ENCODE measurements at places on chromosomes 2 and 18. TPM values are rescaled to one million over a fixed set of nuclear protein-coding genes. Genes with fewer than 3 reads are reported as not detected.

DNA sequence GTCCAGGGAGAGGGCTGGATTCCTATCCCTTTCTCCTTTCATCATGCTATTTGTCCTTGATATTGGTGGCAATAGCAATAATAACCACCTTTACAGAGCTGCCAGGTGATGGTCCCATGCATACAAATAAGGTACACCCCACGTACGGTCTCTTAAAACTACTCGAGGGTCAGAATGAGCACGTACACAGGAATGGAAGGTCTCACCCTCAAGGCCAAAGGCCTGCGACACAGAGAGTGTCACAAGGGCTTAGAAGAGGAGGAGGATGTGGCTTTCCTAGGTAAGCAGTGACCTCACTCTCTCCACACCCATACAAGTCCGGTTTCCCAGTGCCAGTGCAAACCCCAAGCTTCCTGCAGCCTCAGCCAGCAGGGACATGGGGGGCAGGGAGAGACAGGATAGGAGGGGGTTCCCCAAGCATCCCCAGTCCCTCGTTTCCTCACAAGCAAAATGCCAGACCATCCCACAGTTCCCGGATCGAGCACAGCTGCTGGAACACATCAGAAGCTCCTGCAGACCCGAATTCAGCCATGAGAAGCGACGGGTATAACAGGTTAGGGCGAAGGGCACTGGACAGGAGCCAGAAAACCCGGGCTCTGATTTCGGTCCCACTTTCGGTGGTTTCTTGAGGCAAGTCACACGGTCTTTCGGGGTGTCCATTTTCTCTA is 49.2 kb downstream of the PLB1 start:
- DNase-seq, result peak; percentile 19

Gene ARHGAP28
- total RNA-seq, result 3.2 TPM

GRCh38 chr2:189870381-189871085 is 86.3 kb downstream of the PMS1 start:
- no peak for DNase-seq

GRCh38 chr2:85472261-85472660 is 53.7 kb downstream of the SH2D6 start:
- no peak for DNase-seq

GRCh38 chr2:169757778-169758177 is 24.1 kb downstream of the KLHL23 start:
- DNase-seq, result no peak

DNA sequence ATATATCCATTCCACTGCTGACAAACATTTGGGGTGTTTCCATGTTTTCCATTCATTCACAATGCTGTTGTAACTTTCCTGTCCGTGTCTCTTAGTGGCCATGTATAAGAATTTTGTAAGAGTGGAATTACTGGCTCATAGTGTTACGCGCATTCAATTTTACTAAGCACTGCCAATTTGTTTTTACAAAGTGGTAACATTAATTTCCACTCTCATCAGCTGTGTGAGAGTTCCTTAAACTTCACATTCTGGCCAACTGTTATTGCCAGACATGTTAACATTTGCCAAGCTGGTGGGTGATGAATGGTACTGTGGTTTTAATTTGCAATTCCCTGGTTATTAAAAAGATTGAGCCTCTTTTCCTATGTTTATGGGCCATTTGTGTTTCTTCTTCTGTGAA is 134.2 kb downstream of the DTNB start:
- no peak for DNase-seq

GRCh38 chr18:53025247-53025646 is 685.2 kb downstream of the DCC start:
- no peak for DNase-seq

DNA sequence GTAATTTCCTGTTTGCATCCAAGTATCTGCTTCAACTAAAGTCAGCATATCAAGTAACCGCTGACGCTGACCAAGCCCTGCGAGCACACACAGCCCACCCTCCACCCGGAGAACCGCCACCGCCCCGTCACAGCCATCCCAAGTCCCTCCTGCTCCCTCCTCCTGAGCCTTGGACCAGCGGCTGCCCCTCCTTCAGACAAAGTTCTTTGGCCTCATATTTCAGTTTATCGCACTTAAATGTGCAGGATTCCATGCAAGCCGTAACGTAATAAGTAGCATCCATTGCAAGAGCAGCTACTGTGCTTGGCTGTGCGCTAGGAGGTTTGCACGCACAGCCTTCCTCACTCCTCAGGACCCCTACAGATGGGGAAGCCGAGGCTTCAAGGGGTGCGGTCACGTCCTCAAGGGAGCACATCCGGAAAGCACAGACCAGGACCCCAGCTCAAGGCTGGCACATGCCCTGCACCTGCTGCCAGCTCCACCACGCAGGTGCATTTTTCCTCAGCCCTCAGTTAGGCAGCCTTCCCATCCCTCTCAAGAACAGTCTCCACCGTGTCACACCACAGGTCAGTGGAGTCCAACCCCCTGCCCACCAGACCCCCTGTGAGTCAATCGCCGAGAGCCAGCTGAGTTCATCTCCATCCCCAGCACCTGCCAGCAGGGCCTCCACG is 17.1 kb downstream of the PXDN start:
- peak; percentile 80 for DNase-seq

Gene KANSL1L
- 21.3 TPM for total RNA-seq

Gene POMC
- 5.4 TPM for total RNA-seq

DNA sequence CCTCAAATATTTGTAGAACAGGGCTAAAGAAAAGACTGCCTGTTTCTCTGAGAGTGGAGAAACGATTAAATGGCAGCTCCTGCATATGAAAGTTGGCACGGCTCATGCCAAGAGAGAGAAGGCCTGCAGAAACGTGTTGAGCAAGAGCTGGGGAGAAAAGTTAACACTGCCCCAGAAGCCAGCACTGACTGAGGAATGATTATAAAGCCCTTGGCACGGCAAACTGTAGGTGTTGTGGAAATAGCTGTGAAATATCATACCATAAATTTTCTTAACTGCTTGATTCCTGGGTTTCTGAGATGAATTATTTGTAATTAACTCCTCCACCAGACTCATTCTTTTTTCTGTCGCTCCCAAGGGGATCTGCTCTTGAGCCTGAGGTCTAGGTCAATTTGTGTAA is 4.3 kb downstream of the FRZB start:
- DNase-seq, result peak; percentile 61
